ENCODE measurements at places on chromosomes 2 and 18.

DNA sequence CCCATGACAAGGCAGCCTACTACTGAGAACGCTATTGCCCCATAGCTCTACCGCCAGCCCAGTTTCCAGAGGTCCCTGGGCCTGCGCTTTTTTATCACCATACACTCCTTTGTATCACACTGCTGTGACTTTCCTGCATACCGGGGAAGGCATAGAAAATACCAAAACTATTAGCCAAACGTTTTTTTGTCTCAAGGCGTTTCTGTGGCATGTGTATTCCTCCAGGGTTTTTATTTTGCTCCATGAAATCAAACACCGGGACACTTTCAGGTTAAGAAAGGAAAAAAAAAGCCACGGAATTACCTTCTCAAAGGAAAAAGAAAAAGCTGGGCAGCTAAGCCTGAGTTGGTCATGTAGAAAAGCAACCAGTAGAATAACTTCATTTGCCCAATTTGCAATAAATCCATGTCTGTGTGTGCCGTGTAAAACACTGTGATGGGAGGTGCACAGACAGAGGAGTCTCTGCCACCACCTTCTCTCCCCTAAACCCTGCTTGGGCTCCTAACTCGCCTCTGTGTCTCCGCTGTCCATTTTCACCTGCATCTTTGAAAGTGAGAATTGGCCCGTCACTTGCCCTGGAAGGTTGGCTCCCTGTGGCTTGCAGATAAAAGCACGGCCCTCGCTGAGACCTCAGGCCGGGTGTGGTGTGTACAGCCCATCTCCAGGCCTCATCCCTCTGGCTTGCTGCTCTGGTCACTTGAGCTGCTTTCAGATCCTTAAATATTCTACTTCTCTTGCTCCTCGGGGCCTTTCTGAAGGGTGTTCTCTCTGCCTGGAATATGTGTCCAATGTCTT, 1.7 kb downstream of the AMER3 start:
- no peak for DNase-seq

DNA sequence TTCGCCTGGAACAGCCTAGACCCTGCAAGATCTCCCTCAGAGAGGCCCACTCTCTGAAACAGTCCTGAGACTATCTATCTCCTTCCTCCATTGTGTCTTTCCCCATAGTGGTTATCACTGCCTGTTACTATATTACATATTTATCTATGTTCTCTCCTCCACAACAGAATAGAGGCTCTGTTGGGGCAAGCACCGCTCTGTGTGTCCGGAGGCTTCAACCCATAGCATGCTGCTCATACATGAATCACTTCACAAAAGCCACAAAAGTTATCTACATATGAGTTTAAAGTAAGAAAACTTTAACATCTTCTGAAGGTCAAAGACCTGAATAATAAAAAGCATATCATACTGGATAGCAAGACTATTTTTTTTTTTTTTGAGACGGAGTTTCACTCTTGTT, 242.1 kb upstream of the HS6ST1 start:
- no peak for DNase-seq

- no peak for DNase-seq
Observed at GRCh38 chr2:173571021-173571821, 216.5 kb downstream of the CDCA7 start.

DNA sequence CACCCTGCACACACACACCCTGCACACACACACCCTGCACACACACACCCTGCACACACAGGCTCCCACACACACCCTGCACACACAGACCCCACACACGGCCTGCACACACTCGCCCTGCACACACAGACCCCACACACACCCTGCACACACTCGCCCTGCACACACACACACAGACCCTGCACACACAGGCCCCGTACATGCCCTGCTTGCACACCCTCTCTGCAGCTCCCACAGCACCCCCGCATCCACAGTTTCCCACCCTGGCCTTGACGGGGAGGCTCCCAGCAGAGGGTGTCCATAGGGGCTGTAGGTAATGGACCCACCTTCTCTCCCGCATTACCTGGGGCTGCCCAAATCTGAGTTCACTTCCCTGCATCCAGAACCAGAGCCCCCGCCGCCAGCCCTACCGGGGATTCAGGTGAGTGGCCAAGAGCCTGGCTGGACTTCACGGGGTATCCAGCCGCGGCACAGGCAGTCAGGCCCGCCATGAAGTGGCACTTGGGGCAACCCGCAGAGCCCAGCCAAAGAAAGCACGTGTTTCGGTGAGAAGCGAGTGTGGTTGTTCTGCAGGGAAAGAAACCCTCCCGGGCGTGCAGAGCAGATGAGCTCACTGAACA, 88.6 kb upstream of the GPC1 start:
- no peak for DNase-seq

- no peak for DNase-seq
Observed at GRCh38 chr2:181459621-181460021, 2.4 kb downstream of the ITGA4 start.

DNA sequence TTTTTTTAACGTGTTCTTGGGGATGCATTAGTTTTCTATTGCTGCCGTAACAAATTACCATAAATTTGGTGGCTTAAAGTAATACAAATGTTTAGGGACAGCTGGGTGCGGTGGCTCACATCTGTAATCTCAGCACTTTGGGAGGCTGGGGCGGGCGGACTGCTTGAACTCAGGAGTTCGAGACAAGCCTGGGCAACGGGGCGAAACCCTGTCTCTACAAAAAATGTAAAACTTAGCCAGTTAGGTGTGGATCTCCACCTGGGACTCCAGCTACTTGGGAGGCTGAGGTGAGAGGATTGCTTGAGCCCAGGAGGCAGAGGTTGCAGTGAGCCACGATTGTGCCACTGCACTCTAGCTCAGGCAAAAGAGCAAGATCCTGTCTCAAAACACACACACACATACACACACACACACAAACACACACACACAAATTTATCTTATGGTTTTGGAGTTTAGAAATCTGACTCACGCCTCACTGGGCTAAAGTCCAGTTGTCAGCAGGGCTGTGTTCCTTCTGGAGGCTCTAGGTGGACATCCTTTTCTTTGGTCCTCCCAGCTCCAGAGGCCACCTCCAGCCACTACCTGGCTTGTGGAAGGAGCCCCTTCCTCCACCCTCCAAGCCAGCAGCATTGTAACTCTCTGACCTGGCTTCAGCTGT, 76.1 kb downstream of the SEPTIN10 start:
- no peak for DNase-seq

- no peak for DNase-seq
Observed at GRCh38 chr2:9110893-9111569, 95.6 kb upstream of the ASAP2 start.

DNA sequence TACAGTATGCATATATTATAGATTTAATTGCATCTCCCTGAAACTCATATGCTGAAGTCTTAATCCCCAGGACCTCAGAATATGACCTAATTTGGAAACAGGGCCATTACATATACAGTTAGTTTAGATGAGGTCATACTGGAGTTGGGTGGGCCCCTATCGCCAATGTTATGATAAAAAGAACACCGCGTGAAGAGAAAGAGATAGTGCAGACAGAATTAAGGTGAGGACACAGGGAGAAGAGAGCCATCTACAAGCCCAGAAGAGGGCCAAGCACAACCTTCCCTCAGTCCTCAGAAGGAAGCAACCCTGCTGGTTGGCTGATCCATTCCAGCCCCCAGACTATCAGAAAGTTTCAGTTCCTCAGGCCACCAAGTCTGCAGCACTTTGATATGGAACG, 311.9 kb upstream of the RAB6C start:
- no peak for DNase-seq

GRCh38 chr18:58828399-58829121, 36.1 kb upstream of the ZNF532 start:
- DNase-seq, result no peak

- no peak for DNase-seq
Observed at GRCh38 chr18:54737986-54738385, 90.3 kb upstream of the RAB27B start.

GRCh38 chr2:26916128-26916692, 54.2 kb upstream of the MAPRE3 start:
- DNase-seq, result no peak

DNA sequence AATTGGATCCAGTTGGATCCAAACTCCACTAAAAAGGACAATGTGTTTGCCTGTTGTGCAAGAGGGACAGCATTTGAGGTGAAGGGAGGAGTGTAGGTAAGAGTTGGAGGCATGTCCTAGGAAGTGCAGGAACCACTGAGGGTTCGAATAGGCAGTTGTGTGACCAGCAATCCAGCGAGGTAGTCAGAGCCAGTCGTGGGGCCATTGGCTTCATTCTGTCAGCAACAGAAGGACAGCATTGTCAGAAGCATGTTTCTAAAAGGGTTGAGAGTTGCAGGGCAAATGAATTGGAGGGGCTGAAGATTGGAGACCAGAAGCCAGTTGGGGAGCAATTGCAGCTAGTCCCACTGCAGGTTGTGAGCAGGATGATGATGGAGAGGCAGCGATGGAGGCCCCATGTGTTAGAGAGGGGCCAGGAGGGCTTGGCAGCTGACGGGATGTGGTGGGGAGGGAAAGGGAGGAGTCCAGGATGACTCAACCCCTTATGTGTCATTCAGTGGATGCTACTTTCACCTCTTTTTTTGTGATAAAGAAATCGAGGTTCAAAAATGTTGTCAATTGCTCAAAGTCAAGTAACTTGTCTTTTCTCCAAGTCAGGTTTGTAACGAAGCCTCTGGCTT, 96.7 kb upstream of the SIX3 start:
- no peak for DNase-seq

DNA sequence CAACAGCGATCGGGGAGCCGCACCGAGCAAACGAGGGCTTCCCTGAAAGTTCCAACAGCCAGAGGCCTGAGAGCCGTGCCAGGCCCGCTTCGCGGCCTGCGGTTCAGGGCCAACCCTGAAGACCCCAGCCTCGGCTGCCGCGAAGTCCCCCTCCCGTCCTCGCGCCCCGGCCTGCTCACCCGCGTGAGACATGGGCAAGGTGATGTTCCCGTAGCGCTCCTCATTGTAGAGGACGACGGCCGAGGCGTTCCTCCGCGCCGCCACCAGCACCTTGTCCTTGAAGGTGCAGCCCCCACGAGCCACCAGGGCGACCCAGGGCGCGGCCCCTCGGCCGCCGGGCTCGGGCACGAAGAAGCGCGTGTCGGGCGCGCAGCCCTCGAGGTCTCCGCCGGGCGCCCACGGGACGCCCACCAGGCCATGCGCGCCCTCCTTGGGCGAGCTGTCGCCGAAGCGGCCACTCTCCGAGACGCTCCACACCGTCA, 510 bp downstream of the RNF149 start:
- peak; percentile 26 for DNase-seq

GRCh38 chr2:138516030-138516704, 14.6 kb downstream of the SPOPL start:
- no peak for DNase-seq

GRCh38 chr2:85748039-85748734, 5.6 kb upstream of the ATOH8 start:
- DNase-seq, result no peak

Measured in activated CD4-positive, alpha-beta T cell treated with anti-CD3 and anti-CD28 coated beads, Interleukin-2, amount 50 U/mL, for 1 hour (primary cell).